ENCODE measurements at places on chromosomes 3 and 15.

GRCh38 chr15:93378558-93378957 is 289.5 kb upstream of the RGMA start:
- DNase-seq, result no peak

DNA sequence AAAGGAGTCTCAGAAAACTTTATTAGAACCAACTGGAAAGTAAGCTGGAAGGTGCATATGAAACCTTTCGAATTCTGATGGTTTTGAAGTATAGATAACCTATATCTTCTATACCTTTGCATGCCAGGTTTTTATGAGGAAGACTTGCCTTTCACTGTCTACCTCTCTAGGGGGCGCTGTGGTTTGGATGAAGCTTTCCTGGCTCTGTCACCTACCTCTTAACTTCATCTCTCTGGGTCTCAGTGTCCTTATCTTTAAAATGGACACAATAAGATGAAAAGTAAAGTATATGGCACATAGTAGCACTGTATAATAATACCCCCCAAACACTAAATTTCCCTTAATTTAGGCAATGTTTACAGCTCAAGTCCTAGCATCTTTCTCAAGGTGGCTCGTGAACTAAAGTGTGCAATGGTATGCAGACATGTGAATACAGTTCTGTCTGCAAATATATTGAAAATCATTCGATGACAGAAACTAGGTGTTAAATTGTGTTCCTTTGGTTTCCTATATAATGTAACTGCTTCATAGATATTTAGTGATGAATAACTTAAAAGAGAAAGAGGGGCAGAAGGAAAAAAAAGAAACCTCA is 314.3 kb downstream of the CHST2 start:
- DNase-seq, result peak; percentile 46

DNA sequence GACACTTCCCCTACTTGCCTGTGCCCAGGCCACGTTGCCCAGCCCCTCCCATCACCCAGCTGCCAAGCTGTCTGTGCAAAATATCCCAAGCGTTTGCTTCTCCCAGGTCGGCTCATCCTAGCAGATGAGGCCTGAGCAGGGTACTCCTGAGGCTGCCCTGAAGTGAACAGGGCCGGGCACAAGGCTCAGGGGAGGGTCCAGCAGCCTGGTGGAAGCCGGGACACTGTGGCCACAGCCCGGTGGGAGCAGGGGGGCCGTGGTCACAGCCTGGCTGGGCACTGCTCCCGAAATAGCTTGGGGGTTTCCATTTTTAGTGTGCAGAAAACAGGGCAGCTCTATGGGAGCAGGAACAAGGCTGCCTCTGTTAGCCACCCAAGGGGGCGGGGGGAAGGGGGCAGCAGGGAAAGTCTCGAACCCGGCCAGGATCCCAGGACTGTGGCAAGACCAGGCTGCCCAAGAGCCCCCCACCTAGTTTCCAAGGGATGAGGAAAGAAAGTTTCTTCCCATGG is 3.4 kb downstream of the PLXNB1 start:
- no peak for DNase-seq

- no peak for DNase-seq
These were observed 275.8 kb downstream of the SATB1 start for GRCh38 chr3:18149386-18149785.

DNA sequence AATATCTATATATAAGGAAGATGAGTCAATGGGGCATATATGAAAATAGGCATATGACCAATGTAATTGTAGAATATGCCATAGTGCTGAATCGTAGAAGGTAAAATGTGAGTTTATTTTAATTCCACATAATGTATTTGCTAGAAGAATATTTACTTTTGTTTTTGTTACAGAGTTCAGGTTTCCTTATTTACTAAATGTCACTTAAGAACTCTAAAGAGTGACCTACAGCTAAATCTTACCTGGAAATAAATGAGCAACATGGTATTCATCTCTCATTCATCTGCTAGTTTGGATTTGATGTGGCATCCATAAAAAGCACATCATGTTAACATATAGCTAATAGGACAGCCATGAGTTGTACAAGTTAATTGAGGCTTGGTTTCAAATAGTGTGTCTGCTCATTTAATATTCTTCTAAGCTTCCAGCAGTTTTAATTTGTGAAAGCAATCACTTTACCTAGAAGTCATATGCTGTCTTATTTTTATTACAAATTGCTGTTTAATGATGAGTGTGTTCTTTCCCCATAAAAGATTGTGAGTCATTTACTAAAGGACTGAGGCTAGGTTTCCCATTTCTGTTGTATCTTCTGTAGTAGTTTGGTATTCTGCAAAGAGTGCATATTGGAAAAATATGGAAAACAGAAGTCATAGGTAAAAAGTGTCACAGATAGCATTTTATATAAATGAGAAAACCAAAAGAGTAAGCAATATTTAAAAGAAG is 222.1 kb upstream of the POU1F1 start:
- DNase-seq, result no peak

DNA sequence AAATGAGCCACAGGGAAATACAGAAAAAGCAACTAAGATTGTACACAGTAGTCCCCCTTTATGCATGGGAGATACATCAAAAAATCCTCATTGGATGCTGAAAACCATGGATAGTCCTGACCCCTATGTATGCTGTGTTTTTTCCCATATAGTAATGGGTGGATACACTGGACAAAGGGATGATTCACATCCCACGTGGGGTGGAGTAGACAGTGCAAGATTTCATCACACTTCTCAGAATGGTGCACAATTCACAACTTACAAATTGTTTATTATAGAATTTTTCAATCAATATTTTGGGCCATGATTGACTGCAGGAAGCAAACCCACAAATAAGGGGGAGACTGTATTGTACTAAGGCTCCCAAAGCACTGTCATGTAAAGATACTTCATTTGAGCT is 224.4 kb upstream of the STRIT1 start:
- DNase-seq, result no peak

GRCh38 chr3:196842567-196843434 is 24.9 kb upstream of the SENP5 start:
- DNase-seq, result peak; percentile 3

- DNase-seq, result no peak
These were observed 72.1 kb downstream of the ADAM10 start for GRCh38 chr15:58677426-58677825.

- peak; percentile 9 for DNase-seq
These were observed 94.7 kb downstream of the IL5RA start for GRCh38 chr3:3015185-3016089.

DNA sequence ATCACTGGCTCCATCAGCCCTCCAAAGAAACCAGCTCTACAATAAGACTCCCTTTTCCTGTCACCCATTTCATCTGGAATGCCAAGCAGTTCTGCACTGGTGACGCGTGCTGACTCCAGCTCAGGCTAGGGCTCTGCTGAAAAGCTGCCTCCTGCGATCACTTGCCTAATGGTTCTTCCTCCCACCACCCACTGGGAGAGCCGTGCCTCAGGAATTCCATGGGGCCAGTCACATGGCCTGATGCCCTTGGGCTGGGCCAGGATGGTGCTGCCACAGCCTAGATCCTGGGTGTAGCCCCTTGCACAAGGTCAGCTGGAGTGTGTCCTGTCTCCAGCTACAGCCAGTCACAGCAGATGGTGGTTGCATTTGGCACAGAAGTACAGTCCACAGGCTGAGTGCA is 98.9 kb downstream of the DNAJB8 start:
- DNase-seq, result no peak

All from cardiac fibroblast (primary cell).